ENCODE measurements at places on chromosomes 3 and 15.
A peak's percentile ranks its signal among the peaks of the same experiment; 100 is the strongest.

DNA sequence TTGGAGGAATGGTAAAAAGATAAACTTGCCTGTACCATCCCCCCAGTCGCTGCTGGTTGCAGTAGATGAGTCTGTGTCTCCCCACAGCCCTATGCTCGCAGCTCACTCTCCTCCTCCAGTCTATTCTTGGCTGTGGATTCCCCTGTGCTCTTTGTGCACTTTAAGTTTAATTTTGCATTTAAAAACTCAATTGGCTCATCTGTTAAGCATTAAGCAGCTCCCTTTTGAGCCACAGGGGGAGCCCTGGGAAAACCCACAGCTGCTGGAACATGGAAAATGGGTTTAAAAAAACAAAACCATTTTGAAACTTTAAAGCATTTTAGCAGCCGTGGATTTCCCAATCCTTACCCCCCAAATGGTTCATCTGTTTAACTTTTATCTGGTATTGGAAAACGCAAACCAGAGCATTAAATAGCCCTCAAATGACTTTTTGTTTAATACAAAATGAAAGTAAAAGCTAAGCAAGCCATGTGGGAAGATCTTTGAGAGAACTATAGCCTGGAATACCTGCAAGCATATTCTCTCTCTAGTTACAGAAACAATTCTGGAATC, 536.9 kb downstream of the ZIC1 start:
- H3K4me1 ChIP-seq, result no peaks in the 10 kb centered on the region
- H3K27ac ChIP-seq, result peak overlapping the region; percentile 77
- no peaks in the 10 kb centered on the region for H3K27me3 ChIP-seq
- DNase-seq, result peak; percentile 48
- H3K4me3 ChIP-seq, result 0 out of 2 replicates have a peak overlapping the region, but pooled peaks have one; percentile 20
- no peaks in the 10 kb centered on the region for H3K36me3 ChIP-seq

DNA sequence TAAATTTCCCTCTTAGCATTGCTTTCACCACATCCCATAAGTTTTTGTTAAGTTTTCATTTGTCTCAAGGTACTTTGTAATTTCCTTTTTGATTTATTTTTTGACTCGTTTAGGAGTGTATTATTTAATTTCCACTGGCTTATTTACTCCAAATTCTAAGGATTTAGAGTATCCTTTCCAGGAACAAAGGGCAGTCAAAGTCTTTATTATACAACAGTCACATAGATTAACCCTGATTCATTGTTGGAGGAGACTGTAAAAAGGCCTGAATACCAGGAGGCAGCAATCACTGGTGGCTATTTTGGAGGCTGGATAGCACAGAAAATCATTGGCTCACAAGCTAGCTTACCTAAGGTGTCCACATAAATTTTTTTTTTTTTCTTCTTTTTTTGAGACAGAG, 39.9 kb downstream of the OIP5 start:
- no peaks in the 10 kb centered on the region for H3K4me1 ChIP-seq
- no peaks in the 10 kb centered on the region for H3K27me3 ChIP-seq
- no peak for DNase-seq

DNA sequence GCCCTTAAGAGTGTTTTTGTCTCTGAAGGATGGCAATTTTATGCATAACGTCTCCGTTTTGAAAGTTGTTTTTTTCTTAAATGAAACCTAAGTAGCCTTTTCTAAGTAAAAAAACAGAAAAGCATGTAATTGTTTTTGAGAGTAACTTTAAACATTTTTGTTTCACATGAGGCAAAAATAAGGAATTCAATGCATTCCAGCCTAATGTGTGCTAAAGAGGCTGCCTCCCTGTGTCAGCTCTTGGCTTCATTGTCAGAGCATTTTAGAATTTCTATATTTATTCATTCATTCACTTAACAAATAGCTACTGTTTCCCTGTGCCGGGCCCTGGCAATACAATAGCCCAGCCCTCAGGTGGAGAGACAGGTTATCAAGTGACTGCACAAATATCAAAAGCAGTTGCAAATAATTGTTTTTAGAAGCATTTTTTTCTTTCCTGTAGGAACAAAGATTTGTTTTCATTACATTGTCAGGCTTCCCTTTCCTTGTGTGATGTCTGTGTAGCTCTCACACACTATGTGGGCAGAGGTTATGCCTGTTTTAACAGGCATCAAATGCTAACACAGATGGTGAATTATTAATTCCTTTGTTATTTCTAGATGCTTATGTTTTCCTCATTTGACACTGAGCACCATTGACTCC, 81.9 kb downstream of the CCK start:
- peaks cover 2% of the 10 kb centered on the region for H3K36me3 ChIP-seq
- H3K27me3 ChIP-seq, result no peaks in the 10 kb centered on the region
- DNase-seq, result no peak
- no peak overlapping the region for H3K4me3 ChIP-seq

GRCh38 chr3:195069501-195070251, 201.3 kb downstream of the XXYLT1 start:
- no peak overlapping the region for H3K27ac ChIP-seq
- no peak for DNase-seq
- H3K4me3 ChIP-seq, result no peak overlapping the region
- peaks cover 13% of the 10 kb centered on the region for H3K36me3 ChIP-seq
- H3K27me3 ChIP-seq, result no peaks in the 10 kb centered on the region

GRCh38 chr15:81268340-81268739, 55.6 kb downstream of the STARD5 start:
- H3K27ac ChIP-seq, result no peak overlapping the region
- no peaks in the 10 kb centered on the region for H3K36me3 ChIP-seq
- DNase-seq, result no peak
- peaks cover 11% of the 10 kb centered on the region for H3K27me3 ChIP-seq
- H3K4me1 ChIP-seq, result peaks cover 11% of the 10 kb centered on the region

GRCh38 chr3:171240504-171240835, 213.9 kb upstream of the SLC2A2 start:
- no peaks in the 10 kb centered on the region for H3K36me3 ChIP-seq
- H3K4me3 ChIP-seq, result no peak overlapping the region
- no peak overlapping the region for H3K27ac ChIP-seq
- no peak for DNase-seq

- 0 out of 2 replicates have a peak, but pooled peaks cover 3% of the 10 kb centered on the region for H3K36me3 ChIP-seq
- DNase-seq, result no peak
- H3K4me1 ChIP-seq, result peaks cover 2% of the 10 kb centered on the region
- peak overlapping the region; percentile 34 for H3K27ac ChIP-seq
- H3K4me3 ChIP-seq, result peak overlapping the region; percentile 79
- no peaks in the 10 kb centered on the region for H3K27me3 ChIP-seq
Observed at GRCh38 chr3:183254487-183255347, 1.7 kb downstream of the B3GNT5 start.

- no peaks in the 10 kb centered on the region for H3K4me1 ChIP-seq
- no peaks in the 10 kb centered on the region for H3K27me3 ChIP-seq
- no peak overlapping the region for H3K27ac ChIP-seq
- H3K4me3 ChIP-seq, result no peak overlapping the region
- H3K36me3 ChIP-seq, result no peaks in the 10 kb centered on the region
Observed at GRCh38 chr3:87084868-87085267, 93.9 kb upstream of the VGLL3 start.

- no peaks in the 10 kb centered on the region for H3K27me3 ChIP-seq
- no peak for DNase-seq
- H3K36me3 ChIP-seq, result no peaks in the 10 kb centered on the region
- H3K27ac ChIP-seq, result no peak overlapping the region
Observed at GRCh38 chr3:162799910-162800309, 1303.3 kb downstream of the OTOL1 start.

DNA sequence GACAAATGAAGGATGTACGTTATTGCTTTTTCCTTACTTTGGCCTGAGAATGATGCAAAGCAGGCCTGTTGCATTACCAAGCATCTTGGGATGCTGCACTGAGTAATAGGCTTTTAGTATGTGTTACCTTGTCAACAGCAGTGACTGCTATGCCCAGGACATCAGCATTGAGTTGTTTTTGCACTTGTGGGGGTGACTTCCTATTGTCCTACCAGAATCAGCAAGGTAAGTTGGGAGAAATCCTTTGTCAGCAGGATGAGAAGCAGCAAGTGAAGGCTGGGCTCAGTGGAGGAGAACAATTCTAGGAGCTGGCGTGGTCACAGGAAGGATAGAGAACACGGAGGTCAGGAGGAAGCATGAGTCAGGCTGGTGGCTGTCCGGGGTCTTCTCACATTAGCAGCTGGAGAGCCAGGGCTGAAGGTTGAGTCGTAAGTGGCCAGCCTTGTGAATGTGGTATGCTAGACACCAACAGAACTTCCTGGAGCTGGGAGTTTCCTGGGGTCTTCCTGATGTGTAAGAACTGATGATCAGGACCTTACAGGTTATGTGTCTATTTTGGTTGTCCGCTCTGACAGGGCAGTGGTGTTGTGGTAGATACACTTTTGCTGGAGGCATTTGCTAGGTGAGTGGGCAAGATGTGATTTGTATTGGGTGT, 142.7 kb downstream of the FNDC3B start:
- H3K36me3 ChIP-seq, result peaks cover 14% of the 10 kb centered on the region
- no peak overlapping the region for H3K4me3 ChIP-seq
- DNase-seq, result no peak
- peaks cover 15% of the 10 kb centered on the region for H3K4me1 ChIP-seq

GRCh38 chr15:72238586-72238985, 7.6 kb upstream of the PKM start:
- DNase-seq, result no peak
- H3K27ac ChIP-seq, result peak overlapping the region; percentile 99

DNA sequence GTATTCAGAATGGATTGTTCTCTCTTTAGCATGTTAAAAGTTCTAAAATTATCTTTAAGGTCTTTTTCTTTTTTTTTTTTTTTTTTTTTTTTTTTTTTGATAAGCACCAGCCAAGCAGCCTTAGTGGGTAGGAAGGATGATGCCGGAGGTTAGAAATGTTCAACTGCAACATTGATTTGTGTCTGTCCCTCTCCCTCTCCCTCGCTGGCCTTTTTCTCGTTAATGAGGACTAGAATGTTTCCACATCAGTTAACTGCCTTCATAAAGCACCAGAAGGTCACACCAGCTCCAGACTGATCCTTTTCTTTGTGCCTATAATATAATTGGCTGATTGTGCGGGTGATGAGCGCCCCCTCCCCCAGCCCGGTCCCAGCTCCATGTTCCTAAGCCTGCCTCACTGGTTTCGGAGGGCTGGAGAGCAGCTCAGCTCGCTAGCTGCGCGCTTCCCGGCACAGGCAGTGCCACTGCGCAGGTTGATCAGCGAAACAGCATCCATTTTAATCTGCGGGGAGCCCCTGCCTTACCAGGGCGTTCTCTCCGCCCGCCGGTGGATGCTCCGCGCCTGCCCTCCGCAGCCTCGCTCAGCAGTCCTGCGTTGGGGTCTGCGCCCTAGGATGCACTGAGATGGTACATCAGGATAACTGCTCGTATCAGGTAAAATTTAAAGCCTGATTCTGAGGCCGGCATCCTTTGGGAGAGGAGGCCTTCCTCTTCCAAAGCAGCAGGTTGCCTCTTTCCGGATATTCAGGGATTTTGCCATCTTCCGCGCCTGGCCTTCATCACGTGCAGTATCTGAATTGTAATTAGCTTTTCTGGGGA, 148.9 kb upstream of the IL12A start:
- peak; percentile 81 for DNase-seq
- H3K36me3 ChIP-seq, result no peaks in the 10 kb centered on the region
- H3K4me3 ChIP-seq, result peak within 1 kb of the TSS; percentile 67
- H3K27me3 ChIP-seq, result no peaks in the 10 kb centered on the region
- H3K4me1 ChIP-seq, result peaks cover 21% of the 10 kb centered on the region
- H3K27ac ChIP-seq, result peak within 1 kb of the TSS; percentile 99

GRCh38 chr3:196524527-196524926, 9.4 kb upstream of the SMCO1 start:
- H3K4me1 ChIP-seq, result no peaks in the 10 kb centered on the region
- H3K4me3 ChIP-seq, result no peak overlapping the region
- no peaks in the 10 kb centered on the region for H3K27me3 ChIP-seq
- DNase-seq, result no peak

DNA sequence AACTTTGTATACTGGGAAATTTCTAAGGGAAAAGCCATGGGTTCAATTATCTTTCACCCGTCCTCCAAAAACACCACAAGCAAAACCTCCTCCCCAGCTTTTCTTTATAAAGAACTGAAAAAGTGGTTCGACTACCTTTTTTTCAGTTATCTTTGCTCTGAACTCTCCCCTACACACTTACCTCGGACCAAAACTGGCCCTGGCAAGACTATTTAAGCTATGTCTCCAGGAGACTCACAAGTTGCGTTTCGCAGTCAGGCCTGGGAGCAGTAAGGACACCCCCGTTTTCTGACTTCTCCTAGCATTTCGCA, 645 bp downstream of the COPS2 start:
- peak overlapping the region; percentile 97 for H3K4me3 ChIP-seq
- peak overlapping the region; percentile 77 for H3K27ac ChIP-seq
- H3K36me3 ChIP-seq, result no peaks in the 10 kb centered on the region
- peaks cover 7% of the 10 kb centered on the region for H3K4me1 ChIP-seq
- H3K27me3 ChIP-seq, result no peaks in the 10 kb centered on the region
- no peak for DNase-seq

DNA sequence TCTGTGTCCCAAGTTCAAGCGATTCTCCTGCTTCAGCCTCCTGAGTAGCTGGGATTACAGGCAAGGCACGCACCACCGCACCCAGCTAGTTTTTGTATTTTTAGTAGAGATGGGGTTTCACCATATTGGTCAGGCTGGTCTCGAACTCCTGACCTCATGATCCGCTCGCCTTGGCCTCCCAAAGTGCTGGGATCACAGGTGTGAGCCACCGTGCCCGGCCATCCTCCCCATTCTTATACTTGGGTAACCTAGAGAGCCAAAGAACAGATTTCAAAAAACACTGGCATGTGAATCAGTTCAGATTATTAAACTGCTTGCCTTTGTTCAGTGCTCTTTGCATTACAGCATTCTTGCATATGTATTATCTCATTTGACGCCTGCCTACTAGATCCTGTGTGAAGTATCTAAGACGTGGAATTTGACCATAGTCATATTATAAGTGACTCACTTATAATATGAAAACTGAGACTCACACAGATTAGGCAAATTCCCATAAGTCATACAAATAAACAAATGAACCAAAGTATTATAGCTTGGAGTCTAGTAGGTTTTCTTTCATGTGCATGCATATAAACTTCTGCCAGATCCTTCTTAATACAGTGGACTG, 123.5 kb downstream of the UNC13C start:
- no peaks in the 10 kb centered on the region for H3K4me1 ChIP-seq
- no peak for DNase-seq
- H3K4me3 ChIP-seq, result no peak overlapping the region
- no peak overlapping the region for H3K27ac ChIP-seq
- H3K27me3 ChIP-seq, result no peaks in the 10 kb centered on the region

GRCh38 chr3:73321286-73321999, 260.0 kb downstream of the EBLN2 start:
- H3K27me3 ChIP-seq, result no peaks in the 10 kb centered on the region
- no peaks in the 10 kb centered on the region for H3K4me1 ChIP-seq
- H3K4me3 ChIP-seq, result no peak overlapping the region
- H3K36me3 ChIP-seq, result no peaks in the 10 kb centered on the region

DNA sequence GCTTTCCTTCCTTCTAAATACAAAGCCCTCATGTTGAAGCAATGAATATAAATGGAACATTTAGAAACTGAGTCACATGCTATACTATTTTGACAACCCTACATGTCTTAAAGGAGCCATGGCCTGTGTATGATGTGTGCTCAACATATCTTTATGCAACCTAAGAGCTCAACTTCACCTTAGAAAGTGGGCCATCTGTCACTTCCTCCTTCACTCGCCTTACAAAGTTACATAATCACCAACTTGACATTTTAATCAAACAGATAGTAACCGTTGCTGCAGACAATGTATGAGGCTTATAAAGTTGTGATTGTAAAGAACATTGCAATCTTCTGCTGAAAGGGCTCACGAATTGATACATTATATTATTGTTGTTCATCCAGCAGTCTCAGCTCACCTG, 163.6 kb downstream of the SERPINI1 start:
- no peak for DNase-seq
- H3K4me3 ChIP-seq, result no peak overlapping the region
- no peaks in the 10 kb centered on the region for H3K27me3 ChIP-seq

Data from SK-N-SH (cell line).